ENCODE measurements at places on chromosomes 6 and 20.

DNA sequence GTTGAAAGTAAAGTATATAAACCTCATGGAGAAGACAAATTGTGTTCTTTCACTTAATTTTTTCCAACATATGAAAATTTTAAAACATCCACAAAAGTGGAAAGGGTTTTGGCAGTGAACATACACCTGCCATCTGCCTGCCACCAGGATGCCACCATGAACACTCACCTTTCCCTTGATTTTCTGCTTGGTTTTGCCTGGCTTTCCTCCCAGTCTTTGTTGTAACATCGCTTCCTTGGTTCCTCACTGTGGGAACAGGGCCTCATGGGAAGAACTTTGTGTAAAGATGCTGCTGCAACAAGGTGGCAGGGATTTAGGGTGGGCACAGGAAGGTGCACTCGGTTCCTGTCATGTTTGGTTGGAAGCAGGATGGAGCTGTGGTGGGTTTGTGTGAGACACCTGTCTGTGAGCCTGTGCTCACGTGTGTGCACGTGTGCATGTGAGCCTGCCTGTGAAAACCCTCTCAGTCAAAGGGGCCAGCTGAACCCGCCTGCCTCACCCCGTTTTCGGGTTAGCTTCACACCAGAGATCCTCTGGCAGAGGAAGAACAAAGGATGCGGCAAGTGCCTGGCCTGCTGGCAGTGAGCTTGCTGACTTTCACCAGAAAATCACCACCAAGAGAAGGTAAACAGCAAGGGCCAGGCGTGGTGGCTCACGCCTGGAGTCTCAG is 11.0 kb upstream of the RBM38 start:
- DNase-seq: no peak

- peak; percentile 79 for DNase-seq
These were observed 40.9 kb downstream of the GHRH start for GRCh38 chr20:37220731-37221130.

DNA sequence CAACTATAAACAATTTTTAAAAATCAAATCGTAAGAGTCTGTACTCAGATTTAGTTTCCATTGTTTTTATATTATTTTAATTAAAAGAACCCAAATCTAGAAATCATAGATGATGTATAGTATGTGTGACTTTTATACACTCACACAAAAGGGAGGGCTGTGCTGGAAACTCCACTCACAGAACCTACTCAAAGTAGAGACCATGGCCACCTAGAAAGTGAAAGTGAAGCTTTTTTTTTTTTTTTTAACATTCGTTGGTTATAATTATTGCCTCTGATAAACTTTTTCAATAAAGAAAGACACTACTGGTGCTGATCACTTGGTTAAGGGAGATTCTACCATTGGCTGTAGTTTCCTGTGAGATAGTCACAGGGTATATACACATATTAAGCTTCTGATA is 37.9 kb upstream of the PRL start:
- no peak for DNase-seq

- no peak for DNase-seq
These were observed 266.0 kb upstream of the ID4 start for GRCh38 chr6:19571176-19571575.

- DNase-seq: no peak
These were observed 249.7 kb upstream of the RUNX2 start for GRCh38 chr6:45078432-45078831.

DNA sequence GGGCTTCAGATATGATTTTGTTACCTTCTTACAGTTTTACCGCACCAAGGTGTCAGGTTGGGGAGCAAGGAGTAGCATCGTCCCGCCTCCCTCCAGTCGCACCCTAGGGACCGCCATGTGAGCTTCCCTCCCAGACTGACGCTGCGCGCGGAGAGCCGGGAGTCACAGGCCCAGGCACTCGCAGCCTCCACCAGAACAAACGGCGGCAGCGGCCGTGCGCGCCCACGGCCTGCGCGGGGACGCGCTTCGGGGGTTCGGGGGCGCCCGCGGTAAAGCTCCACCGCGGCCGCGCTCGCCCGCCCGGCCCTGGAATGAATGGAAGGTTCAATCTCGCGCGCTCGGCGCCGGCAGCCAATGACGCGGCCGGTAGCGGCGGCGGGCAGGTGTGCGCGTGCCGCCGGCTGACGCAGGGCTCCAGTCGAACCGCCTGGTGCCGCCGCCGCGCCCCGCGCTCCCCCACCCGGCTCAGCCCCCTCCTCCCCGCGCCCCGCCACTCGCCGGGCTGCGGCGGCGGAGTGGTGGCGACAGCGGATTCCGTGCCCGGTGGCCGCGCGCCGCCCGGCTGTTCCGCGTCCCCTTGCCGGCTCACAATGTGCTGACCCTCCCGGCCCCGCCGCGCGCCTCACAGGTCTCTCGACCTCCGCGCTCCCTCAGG is 16.5 kb upstream of the LIN28B start:
- DNase-seq: no peak

GRCh38 chr20:32573167-32573851 is 11.8 kb downstream of the NOL4L start:
- no peak for DNase-seq

DNA sequence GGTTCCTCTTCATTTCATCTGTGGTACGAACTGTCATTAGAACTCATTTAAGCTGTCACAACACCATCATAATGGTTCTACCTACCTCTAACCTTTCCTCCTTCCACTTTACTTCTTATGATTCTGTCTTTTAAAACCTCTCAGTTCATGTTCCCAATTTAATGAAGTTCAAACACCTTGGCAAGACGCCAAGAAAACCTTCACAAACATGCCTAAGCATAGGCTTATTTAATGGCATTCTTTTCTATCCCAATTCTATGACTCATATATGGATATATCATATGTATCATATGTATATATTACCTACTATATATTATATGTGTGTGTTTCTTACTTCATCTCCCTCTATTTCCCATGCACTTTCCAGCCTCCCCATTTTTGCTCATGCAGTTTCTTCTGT is 283.4 kb upstream of the TBX18 start:
- no peak for DNase-seq

GRCh38 chr20:56117350-56117749 is 112.0 kb upstream of the CBLN4 start:
- DNase-seq: no peak

- DNase-seq: peak; percentile 27
These were observed 130.0 kb downstream of the BTBD9 start for GRCh38 chr6:38509713-38510112.

DNA sequence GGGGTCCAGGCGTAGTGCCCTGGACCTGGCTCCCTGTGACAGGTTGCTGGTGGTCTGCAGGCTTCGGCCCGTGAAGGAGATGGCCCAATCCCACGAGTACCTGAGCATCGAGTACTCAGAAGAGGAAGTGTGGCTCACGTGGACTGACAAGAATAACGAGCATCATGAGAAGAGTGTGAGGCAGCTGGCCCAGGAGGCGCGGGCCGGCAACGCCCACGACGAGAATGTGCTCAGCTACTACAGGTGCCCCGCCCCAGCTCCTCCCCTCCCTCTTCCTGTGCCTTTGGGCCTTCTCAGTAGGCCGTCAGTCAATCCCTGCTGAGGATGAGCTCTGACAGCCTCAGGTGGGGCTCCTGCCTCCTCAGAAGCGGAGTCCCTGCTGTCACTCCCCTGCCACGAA is 42.6 kb downstream of the UQCC2 start:
- no peak for DNase-seq

DNA sequence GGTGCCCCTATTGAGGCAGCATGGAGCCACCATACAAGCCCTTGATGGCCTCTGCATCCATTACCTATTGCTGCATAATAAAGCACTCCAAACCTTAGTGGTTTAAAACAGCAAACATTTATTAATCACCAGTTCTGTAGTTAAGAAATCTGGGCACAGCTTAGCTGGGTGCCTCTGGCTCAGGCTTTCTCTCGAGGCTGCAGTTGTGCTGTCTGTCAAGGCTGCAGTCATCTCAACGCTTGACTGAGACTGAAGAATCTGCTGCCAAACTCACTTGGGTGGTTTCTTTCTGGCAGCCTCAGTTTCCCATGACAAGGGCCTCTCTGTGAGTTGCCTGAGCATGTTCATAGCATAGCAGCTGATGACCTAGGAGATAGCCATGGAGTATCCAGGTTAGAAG is 207.4 kb upstream of the LRFN2 start:
- DNase-seq: no peak

GRCh38 chr6:23334360-23334759 is 765.0 kb downstream of the HDGFL1 start:
- no peak for DNase-seq

- DNase-seq: peak; percentile 34
These were observed 32.8 kb downstream of the RAB22A start for GRCh38 chr20:58342104-58342945.

- no peak for DNase-seq
These were observed 14.2 kb downstream of the MANBAL start for GRCh38 chr20:37303637-37304036.

- peak; percentile 63 for DNase-seq
These were observed 26.5 kb downstream of the BCKDHB start for GRCh38 chr6:80133020-80133419.

DNA sequence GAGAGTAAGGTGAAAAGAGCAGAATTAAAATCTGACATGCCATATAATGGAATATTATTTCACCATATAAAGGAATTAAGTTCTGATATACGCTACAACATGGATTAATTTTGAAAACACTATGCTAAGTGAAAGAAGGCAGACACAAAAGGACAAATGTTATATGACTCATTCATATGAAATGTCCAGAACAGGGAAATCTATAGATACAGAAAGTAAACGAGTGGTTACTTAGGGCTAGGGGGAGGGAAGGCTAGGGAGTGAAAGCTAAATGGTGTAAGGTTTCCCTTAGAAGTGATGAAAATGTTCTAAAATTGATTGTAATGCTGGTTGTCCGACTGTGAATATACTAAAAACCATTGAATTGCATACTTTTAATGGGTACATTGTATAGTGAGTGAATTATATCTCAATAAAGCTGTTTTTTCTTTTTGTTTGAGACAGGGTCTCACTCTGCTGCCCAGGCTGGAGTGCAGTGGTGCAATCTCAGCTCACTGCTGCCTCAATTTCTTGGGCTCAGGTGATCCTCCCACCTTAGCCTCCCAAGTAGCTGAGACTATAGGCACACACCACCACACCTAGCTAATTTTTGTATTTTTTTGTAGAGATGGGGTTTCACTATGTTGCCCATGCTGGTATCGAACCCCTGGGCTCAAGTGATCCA is 8.2 kb downstream of the PRPH2 start:
- DNase-seq: peak; percentile 62

GRCh38 chr20:41927655-41928054 is 309.5 kb upstream of the CHD6 start:
- no peak for DNase-seq

DNA sequence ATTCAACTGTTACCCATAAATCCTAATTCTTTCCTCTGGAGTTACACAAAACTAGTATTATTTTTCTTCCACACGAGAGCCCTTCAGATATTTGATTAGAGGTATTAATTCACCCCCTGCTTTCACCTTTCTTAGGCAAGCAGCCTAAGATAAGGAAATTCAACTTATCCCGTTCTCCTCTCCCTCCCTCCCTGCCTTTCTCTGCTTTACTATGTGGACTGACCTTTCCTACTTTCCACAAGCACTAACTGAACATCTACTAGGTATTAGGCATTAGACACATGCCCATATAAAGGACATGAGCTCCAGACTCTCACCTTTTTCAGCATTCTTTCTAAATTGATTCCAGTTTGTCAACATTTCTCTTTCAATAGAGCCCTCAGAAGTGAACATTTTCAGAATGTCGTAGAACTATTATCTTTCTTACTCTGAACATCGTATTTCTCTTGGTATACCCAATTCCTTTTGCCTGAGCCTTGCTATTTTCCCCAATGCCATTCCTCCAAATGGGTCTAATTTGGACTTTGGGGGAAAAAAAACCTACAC is 16.5 kb downstream of the ELOVL2 start:
- no peak for DNase-seq

GRCh38 chr20:2698186-2698817 is 5.7 kb downstream of the EBF4 start:
- DNase-seq: no peak

GRCh38 chr6:42788671-42789070 is 6.8 kb downstream of the BICRAL start:
- no peak for DNase-seq

GRCh38 chr6:45691426-45691825 is 313.7 kb upstream of the SUPT3H start:
- no peak for DNase-seq

DNA sequence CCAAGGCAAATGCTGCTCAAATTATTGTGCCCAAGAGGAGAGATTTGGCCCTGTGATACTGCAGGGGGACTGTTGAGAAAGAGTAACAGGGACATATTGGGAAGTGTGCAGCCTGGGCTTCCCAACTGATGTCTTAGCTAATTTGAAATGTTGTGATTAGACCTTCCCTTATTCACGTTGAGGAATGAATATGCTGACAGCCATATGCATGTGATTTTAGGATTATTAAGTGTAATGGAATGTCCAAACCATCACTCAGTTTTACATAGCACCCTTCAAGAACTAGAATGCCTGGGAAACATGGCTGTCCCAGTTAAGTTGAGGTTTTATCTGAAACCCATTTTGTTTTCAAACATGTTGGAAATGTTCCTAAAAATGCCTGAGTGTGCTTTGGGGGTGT is 81.4 kb downstream of the CARMIL1 start:
- DNase-seq: peak; percentile 26

- no peak for DNase-seq
These were observed 63.7 kb upstream of the CCN6 start for GRCh38 chr6:111990214-111990613.

DNA sequence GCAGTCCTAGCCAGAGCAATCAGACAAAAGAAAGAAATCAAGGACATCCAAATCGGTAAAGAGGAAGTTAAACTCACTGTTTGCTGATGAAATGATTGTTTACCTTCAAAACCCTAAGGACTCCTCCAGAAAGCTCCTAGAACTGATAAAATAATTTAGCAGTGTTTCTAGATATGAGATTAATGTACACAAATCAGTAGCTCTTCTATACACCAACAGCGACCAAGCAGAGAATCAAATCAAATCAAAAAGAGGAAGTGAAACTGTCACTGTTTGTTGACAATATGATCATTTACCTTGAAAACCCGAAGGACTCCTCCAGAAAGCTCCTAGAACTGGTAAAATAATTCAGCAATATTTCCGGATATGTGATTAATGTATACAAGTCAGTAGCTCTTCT is 21.7 kb downstream of the SERPINB9 start:
- DNase-seq: no peak

GRCh38 chr6:134437376-134437775 is 119.5 kb upstream of the SGK1 start:
- no peak for DNase-seq

DNA sequence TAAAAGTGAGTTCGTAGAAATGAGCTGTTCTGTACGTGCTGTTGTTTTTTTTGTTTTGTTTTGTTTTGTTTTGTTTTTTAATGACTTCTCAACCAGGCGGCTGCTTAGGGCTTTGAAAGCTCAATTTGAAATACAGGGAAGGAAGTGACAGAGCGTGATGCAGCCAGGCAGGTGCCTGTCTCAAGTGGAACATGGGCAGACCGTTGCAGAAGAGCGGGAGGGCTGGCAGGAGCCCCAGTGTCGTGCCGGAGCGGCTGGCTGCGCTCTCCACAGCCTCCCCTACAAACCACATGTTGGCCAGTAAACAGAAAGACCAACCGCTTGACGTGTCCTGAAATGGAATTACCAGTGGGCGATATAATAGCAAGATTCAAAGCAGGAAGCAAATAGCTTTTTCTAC is 164.9 kb upstream of the RREB1 start:
- no peak for DNase-seq
